ENCODE measurements at places on chromosomes 2 and 18.

GRCh38 chr18:45253056-45253565 lies 362.2 kb upstream of the SLC14A2 start:
- DNase-seq, result no peak

GRCh38 chr2:220366765-220367164 lies 739.3 kb downstream of the SLC4A3 start:
- no peak for DNase-seq

DNA sequence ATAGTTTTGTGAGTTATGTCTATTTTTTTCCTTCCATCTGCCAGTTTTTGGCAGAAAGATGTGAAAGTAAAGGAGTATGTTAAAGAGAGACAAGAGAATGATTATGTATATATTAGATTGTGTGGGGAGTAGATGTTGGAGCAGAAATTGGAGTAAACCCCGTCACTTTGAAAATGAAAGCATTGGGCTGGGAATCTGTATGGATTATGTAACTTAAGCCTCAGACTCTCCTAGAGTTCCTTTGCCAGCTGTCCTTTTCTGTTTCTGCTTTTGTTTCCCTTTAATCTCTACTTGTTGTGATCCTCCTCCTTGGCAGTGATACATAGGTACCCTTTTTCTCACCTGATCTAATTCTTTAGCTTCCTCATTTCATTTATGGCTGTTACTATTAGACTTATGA lies 19.2 kb downstream of the CCDC138 start:
- DNase-seq, result no peak

GRCh38 chr2:207251573-207252192 lies 85.9 kb upstream of the KLF7 start:
- no peak for DNase-seq

- no peak for DNase-seq
These were observed 90.3 kb downstream of the RNF144A start for GRCh38 chr2:7007488-7007845.

GRCh38 chr2:239156516-239157265 lies 244.1 kb downstream of the HDAC4 start:
- DNase-seq, result no peak

DNA sequence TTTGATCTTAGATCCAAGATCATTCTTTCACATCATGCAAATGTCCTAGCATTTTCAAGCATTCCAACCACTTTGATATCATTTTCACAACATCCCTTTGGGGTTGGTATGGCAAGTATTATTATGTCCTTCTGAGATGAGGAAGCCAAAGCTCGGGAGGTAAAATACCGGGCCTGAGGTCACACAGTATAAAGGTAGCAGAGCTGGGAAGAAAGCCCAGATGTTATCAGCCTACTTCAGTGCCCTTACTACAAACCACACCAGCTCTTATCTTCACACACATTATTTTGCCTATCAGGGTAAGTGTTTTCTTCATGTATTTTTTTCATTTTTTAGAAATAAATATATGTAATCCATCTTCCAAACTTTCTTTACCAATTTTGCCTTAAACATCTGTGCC lies 4.2 kb upstream of the B4GALT6 start:
- no peak for DNase-seq

GRCh38 chr2:48104418-48104817 lies 198.1 kb upstream of the FBXO11 start:
- no peak for DNase-seq

- no peak for DNase-seq
These were observed 40.7 kb downstream of the RHOB start for GRCh38 chr2:20487392-20488174.

GRCh38 chr2:69083235-69083748 lies 70.3 kb downstream of the ANTXR1 start:
- DNase-seq, result no peak

GRCh38 chr2:72524071-72524470 lies 301.8 kb downstream of the EXOC6B start:
- no peak for DNase-seq

GRCh38 chr2:236156095-236156859 lies 11.9 kb downstream of the GBX2 start:
- DNase-seq, result no peak

GRCh38 chr18:71136487-71136886 lies 847.6 kb downstream of the SOCS6 start:
- no peak for DNase-seq

GRCh38 chr2:88692187-88692586 lies 714 bp downstream of the RPIA start:
- DNase-seq, result no peak

GRCh38 chr2:75277111-75277510 lies 77.8 kb upstream of the TACR1 start:
- DNase-seq, result no peak

GRCh38 chr2:84866122-84866521 lies 14.8 kb downstream of the TRABD2A start:
- no peak for DNase-seq

DNA sequence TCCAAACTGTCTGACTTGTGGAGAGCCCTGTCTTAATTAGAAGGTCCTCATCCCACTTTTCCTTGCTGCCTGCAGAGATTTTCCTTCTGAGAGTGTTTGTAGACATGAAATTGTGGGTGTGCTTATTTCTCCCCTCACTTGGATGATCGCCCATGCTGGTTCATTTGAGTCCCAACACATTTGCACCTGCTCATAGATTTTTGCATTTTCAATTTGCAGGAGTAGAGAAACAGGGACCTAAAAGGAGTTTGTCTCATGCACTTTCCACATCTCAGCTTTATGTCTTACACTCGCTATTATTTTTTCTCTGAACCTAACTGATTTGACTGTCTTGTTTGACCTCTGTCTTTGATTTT lies 33.2 kb upstream of the FHL2 start:
- DNase-seq, result peak; percentile 81

DNA sequence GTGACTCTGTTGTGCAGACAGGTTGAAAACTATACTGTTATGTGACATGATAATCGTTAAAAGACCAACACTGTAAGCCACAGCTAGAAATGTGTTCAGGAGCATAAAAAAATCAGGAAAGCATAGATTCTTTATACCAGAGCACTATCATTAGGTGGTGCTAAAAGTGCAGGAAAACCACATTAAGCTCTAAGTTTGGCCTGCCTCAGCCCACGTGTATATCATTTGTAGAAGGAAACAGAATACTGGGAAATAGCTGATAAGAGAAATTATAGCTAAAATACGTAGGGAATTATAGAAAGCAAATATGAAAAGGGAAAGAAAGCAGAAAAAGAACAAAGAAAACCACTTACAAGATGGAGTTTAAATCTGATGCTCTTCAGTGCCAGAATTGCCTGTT lies 26.5 kb upstream of the C2orf74 start:
- DNase-seq, result no peak

GRCh38 chr18:32366586-32367538 lies 103.8 kb downstream of the GAREM1 start:
- no peak for DNase-seq

GRCh38 chr2:120398051-120398995 lies 52.4 kb downstream of the INHBB start:
- no peak for DNase-seq

DNA sequence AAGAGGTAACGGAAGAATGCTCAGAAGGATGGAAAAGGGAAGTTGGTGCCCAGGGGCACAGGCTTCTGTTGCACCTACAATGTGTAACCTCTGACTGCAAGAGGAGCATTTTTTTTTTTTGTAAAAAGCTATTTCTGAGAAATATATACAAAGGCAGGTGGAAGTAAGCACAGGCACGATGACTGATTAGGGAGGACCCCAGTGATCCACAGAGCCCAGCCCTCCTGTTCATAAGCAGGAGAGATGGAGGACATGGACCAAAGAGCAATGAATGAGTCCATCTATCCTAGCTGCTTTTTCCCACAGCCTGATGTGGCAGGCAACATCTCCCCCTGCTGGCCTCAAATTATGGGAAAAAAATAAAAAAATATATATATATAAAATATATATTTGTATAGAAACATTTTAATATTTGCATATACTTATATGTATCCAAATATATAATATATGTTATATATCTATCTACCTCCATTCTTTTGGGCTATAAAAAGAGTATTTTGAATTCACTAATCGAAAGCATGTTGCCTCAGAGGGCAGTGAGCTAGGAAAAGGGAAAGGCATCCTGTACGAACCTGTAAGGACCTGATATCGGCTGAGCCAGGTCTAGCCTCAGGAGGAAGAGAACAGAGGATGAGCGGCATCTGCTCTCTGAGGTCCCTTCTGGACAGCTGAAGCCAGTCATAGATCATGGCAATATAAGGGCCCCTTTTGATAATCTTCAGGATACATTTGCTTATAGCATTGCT lies 166.0 kb upstream of the STK17B start:
- DNase-seq, result peak; percentile 16

DNA sequence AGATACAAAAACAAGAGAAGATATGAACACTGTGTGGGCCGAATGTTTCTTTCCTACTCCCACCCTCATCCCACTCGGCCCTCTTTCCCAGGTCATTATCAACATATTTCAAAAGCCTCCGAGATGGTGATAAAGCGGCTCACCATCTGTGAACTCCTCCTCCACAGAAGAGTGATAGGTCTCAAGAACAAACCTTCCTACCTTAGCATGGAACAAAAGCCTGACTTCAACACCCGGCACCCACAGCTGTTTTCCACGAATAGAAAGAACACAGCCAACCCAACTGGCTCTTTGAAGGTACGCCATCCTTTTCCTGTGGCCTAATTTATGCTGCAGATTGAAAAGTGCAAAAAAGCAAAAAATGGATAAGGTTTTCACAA lies 28.8 kb downstream of the BCL2 start:
- no peak for DNase-seq

GRCh38 chr2:61353909-61354308 lies 117.0 kb downstream of the USP34 start:
- no peak for DNase-seq

DNA sequence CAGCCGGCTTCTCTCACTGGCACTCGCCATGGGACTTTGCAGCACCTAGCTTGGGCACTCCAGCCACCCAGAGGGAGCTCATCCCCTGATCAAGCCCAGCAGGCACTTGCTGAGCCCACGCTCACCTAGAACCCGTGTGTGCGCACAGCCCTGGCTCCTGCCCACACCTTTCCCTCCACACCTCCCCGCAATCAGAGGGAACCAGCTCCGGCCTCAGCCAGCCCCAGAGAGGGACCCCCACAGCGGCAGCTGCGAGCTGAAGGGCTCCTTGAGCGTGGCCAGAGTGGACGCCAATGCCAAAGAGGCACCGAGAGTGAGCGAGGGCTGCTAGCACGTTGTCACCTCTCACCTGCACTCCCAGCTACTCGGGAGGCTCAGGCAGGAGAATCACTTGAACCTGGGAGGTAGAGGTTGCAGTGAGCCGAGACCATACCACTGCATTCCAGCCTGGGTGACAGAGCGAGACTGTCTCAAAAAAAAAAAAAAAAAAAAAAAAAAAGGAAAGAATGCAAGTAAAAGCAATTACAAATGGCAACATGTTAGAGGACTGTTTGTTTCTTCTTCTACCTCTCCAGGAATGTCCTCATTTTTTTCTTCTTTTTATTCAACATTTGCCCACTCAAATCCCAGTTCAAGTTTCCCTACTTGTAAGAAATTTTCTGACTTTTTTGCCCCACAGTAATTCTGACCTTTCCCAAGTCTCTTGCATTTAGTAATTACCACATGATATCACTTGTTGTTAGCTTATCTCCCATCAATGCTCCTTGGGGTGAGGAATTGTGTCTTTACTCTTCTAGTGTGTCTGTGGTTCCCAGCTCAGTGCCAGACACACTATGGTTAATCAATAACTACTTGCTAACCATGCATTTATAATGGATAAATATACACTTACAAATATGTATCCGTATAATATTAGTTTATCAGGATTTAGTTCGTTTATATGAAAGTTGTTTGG lies 40.6 kb upstream of the ST3GAL5 start:
- no peak for DNase-seq

- DNase-seq, result no peak
These were observed 194.3 kb downstream of the RTP5 start for GRCh38 chr2:242063850-242064249.

GRCh38 chr2:134715932-134716643 lies 2.7 kb downstream of the TMEM163 start:
- no peak for DNase-seq

- no peak for DNase-seq
These were observed 42.3 kb upstream of the DOK6 start for GRCh38 chr18:69358212-69358895.

GRCh38 chr2:86015006-86015405 lies 90.7 kb downstream of the POLR1A start:
- no peak for DNase-seq

DNA sequence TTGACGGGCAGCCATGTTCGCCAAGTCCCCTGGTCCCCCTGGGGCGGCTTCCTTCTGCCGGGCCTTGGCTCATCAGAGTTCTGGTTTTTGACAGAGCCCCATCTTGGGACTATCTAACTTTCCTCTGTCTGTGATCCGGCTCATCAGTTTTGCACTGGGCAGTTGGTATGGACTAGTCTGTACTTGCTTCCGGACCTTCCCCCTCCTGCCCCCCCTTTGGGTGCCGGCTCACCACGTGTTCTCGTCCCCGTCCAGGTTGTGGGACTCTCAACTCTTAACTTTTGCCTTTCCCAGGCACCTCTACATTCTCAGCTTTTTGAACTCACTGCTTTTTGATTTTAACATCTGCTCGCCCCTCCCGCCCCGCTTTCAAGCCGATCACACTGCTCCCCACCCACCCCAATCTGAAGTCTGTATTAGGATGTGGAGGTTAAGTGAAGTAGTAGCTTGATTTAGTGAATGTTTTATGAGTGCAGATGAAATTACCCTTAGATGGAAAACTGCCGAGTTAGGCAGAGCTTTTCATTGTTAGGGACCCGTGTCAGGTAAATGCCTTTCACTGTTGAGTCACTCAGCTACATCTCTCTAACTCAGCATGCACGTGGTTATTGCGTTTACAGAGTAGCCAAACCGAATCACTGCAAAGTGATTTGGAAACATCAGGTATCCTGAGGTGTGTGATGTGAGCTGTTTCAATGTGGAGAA lies 874 bp downstream of the WDR43 start:
- DNase-seq, result no peak

- DNase-seq, result peak; percentile 62
These were observed 539 bp upstream of the MOB4 start for GRCh38 chr2:197515315-197515738.

DNA sequence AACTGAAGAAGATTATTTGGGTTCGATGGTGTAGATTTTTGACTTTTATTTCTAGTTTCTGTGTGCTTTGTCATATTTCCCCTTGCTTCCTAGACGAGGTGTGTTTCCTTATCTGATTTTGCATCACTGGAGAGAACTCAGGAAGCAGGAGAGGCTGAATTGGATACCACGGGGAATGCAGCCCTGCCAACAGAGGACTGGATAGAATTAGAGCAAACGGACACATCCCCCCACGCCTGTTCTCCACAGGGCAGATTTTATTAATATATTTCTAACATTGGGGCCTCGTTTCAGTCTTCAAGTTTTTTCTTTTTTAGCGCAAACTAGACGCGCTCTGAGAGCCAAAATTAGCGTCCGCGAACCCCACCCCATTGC lies 678 bp upstream of the VAPA start:
- DNase-seq, result no peak

GRCh38 chr2:52844701-52845423 lies 922.7 kb upstream of the CHAC2 start:
- DNase-seq, result no peak

All from NCI-H1092 treated with DMSO at 0.1 percent for 48 hours (cell line).